ENCODE measurements at places on chromosomes 5 and 9.

GRCh38 chr5:171107669-171108068, 201.4 kb upstream of the TLX3 start:
- DNase-seq, result no peak

GRCh38 chr5:57171816-57172465, 1.9 kb upstream of the GPBP1 start:
- peak; percentile 50 for DNase-seq

DNA sequence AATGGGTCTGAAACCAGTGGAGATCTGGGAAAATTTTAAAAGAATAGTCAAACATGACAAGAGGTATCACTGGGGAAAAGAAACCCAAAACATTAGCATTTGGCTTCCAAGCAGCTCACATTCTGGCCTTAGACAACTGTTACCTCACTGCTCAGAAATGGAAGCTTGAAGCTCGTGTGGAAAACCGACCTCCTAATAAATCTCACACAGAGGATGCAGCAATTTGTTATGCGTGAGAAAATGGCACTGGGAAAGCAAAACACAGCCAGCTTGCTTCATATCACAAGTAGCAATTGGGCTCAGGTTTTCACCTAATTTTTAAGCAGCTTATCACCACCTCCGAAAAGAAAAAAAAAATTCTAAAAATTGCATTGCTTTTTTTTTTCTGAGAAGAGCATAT, 103.3 kb upstream of the TAS2R1 start:
- DNase-seq, result no peak

GRCh38 chr5:149760854-149761187, 30.7 kb downstream of the PPARGC1B start:
- DNase-seq, result no peak

GRCh38 chr5:6632324-6632887, 438 bp downstream of the NSUN2 start:
- peak; percentile 57 for DNase-seq

DNA sequence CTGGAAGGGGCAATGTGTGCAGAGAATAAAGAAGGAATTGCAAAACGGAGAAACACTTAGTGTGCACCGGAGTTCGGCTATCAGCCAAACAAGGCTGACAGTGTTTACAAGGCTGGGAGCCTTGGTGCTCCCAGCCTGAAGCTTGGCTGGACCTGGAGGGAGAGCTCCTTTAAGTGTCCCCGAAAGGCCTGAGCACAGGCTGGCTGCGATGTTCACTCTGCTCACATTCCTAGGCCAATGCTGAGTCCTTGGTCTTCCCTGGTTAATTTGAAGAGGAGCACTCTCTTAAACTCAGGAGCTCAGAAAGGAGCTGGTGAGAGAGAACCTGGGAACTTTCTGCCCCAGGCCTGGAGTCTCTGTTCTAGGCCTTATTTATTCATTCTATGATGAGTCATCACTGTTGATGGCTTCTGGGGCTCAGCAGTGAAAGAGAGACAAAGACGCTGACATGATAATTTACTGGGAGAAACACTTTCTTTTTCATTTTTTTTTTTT, 88.6 kb upstream of the MYO10 start:
- DNase-seq, result no peak

DNA sequence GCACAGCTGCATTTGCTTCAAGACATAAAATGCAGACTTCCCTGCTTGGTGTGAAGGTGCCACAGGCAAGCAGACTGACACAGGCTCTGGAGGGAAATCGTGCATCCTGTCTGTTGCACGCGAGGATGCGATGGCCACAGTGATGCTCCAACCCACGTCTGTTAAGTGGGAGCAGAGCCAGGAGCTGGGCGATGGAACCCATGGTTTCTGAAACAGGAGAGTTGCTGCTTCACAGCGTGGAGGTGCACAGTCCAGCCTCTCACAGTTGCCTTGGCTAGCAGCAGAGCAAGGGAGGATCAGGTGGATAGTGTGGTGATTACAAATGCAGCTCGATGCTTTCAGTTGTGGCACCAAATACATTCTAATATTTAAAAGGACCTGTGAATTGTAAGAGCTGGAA, 108.8 kb downstream of the TENT4A start:
- no peak for DNase-seq

DNA sequence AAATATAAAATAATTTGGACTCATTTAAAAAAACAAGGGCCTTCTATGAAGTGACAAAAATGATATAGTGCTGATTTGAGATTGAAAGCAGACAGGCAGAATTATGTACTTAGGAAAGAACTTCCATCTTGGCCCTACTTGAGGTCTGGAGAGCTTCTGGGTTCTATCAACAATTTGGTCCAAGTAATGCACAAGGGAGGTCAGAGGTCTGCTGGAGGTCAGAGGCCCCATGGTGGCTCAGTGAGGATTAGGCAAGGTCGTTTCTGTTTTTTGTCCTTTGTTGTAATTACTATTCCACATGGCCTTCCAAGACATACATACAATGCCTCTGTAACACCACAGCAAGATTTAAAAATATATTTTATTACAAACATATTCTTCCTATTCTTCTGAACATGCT, 37.2 kb downstream of the NUDT12 start:
- no peak for DNase-seq

DNA sequence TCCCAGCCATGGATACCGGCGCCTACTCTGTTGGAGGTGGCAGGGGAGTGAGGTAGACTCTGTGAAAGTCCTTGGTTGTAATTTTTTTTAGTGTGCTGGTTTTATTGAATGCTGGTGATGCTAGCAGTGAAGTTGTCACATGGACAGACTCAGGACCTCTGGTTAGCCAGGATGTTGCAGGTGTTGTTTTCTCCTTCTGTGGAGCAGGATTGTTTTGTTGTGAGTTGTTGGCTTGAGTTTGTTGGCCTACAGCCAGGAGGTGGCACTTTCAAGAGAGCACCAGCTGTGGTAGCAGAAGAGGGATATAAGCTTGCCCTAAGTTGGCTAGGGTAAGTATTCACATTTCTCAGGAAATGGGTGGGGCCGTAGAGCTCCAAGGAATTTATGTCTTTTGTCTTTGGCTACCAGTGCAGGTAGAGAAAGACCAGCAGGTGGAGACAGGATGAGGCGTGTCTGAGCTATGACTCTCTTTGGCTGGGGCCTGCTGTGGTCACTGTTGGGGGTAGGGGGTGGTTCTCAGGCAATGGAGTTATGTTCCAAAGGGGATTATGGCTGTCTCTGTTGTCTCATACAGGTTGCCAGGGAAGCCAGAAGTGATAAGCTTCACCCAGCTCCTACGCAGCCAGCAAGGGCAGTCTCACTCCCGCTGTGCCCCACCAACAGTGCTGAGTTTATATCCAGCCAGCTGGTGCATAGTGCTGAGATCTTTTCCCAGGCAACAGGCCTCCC, 248.7 kb downstream of the TAF11L14 start:
- no peak for DNase-seq

DNA sequence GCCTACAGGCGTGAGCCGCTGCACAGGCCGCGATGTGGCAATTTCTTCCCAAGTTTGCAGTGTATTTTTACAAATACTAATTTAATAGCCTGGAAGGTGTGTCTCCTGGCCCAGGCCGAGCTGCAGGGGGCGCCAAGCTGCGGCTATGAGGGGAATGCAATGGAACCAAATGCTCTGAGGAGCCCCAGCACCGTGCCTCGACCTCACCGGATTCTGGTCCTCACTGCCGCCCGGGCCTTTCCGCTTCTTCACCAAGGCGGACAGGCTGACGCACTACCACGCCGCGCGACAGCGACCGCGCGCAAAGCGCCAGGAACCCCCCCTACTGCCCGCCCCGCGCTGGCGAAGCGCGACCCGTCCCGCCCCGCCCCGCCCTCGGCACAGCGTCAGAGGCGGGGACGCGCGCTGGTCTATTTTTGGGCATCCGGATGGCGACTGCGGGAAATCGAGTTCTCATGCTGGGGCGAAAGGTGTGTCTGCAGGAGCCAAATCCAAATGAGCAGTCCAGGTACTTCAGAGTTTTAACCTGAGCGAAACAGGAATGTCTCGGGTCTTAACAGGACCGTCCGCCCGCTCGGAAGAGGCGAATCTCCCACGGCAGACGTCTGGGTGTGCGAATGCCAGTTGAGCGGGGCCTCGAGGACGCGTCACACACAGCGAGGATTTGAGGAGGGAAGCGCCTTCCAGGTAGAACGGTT, 31.7 kb upstream of the PRXL2C start:
- DNase-seq, result no peak

DNA sequence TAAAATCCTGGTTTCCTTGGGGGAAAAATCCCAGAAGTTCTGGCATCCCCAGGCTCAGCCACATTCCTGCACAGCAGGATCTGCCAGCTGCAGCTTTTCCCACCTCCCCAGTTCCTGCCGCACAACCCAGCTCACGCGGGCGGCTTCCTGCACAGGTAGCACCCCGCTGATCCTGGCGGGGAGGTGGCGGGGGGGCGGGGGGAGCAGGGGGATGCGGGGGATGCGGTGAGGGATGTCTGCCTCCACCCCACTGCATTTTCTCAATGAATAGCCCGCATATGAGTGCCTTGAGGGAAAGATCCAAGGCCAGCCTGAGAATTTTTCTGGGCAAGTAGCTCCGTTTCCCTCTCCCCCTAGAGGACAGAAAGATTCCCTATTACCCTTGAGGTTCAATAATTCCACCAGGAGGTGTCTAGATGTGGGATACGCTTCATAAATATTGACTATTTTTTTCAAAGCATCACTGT, 21.1 kb downstream of the GFPT2 start:
- DNase-seq, result no peak
